ENCODE measurements at places on chromosomes 13 and 19. TPM values are rescaled to one million over a fixed set of nuclear protein-coding genes. Genes with fewer than 3 reads are reported as not detected.

LILRA5 gene
- total RNA-seq, result 0.93 TPM

NUMBL gene
- 85.6 TPM for total RNA-seq

GPR4 gene
- 0.71 TPM for total RNA-seq

LCP1 gene
- 13.7 TPM for total RNA-seq

PNMA8A gene
- 72.3 TPM for total RNA-seq

CGB5 gene
- total RNA-seq, result not detected

ADGRE3 gene
- 0.16 TPM for total RNA-seq

COLGALT1 gene
- total RNA-seq, result 43.4 TPM

ZNF563 gene
- 10.9 TPM for total RNA-seq

TLE6 gene
- 5.2 TPM for total RNA-seq

ZNF491 gene
- 26.3 TPM for total RNA-seq

RXFP2 gene
- not detected for total RNA-seq

RHPN2 gene
- 52.2 TPM for total RNA-seq

CEACAM7 gene
- total RNA-seq, result 3.4 TPM

ZNF91 gene
- total RNA-seq, result 283 TPM

NR1H2 gene
- total RNA-seq, result 31.7 TPM

SPACA4 gene
- not detected for total RNA-seq

ELANE gene
- total RNA-seq, result 6.4 TPM

BABAM1 gene
- 58.2 TPM for total RNA-seq

AP1M2 gene
- 3.5 TPM for total RNA-seq

FBXO27 gene
- total RNA-seq, result 9.3 TPM

KLF1 gene
- 2.1 TPM for total RNA-seq

ZNF606 gene
- total RNA-seq, result 101 TPM

CCDC159 gene
- total RNA-seq, result 55.9 TPM

SMIM44 gene
- 6.5 TPM for total RNA-seq

NXNL1 gene
- 3.6 TPM for total RNA-seq

CASP14 gene
- 0.27 TPM for total RNA-seq

CYP2B6 gene
- not detected for total RNA-seq

TJP3 gene
- 5.3 TPM for total RNA-seq

WASF3 gene
- total RNA-seq, result 61.2 TPM

MEIS3 gene
- total RNA-seq, result 31.7 TPM

CSNK1G2 gene
- total RNA-seq, result 64.4 TPM

LGALS7B gene
- total RNA-seq, result 2.1 TPM

ZNF486 gene
- 13.9 TPM for total RNA-seq

TMEM205 gene
- total RNA-seq, result 83.0 TPM

MRPS31 gene
- 38.7 TPM for total RNA-seq

CAPN12 gene
- 0.38 TPM for total RNA-seq

ALG11 gene
- total RNA-seq, result 35.3 TPM

SIGLEC8 gene
- not detected for total RNA-seq

KASH5 gene
- 0.27 TPM for total RNA-seq

KLK4 gene
- total RNA-seq, result not detected

TRIM13 gene
- total RNA-seq, result 60.3 TPM

OR7A17 gene
- not detected for total RNA-seq

SLC10A2 gene
- total RNA-seq, result not detected

PLK5 gene
- total RNA-seq, result 0.16 TPM

PDCD5 gene
- 57.9 TPM for total RNA-seq

NCAN gene
- total RNA-seq, result 18.9 TPM

KIR2DL4 gene
- total RNA-seq, result not detected

NCCRP1 gene
- total RNA-seq, result 20.0 TPM

SIGLEC11 gene
- total RNA-seq, result 1.3 TPM

LGALS14 gene
- not detected for total RNA-seq

COL5A3 gene
- 31.9 TPM for total RNA-seq

CD209 gene
- 5.4 TPM for total RNA-seq

ARHGAP33 gene
- total RNA-seq, result 89.9 TPM

CALR3 gene
- total RNA-seq, result not detected

ATP5F1D gene
- 30.1 TPM for total RNA-seq

PEAK3 gene
- total RNA-seq, result 0.44 TPM

WDR88 gene
- not detected for total RNA-seq
